ENCODE measurements at places on chromosomes 2 and 18.

GRCh38 chr18:47846431-47846830, 84.0 kb downstream of the SMAD2 start:
- DNase-seq, result no peak

GRCh38 chr2:178517496-178517895, 37.2 kb downstream of the PLEKHA3 start:
- DNase-seq, result no peak

GRCh38 chr18:74242438-74243096, 49.2 kb downstream of the CYB5A start:
- peak; percentile 91 for DNase-seq

- no peak for DNase-seq
Observed at GRCh38 chr2:36960005-36960675, 6.2 kb downstream of the STRN start.

All from fibroblast of villous mesenchyme (primary cell).